ENCODE measurements at places on chromosomes 13 and 19.

DNA sequence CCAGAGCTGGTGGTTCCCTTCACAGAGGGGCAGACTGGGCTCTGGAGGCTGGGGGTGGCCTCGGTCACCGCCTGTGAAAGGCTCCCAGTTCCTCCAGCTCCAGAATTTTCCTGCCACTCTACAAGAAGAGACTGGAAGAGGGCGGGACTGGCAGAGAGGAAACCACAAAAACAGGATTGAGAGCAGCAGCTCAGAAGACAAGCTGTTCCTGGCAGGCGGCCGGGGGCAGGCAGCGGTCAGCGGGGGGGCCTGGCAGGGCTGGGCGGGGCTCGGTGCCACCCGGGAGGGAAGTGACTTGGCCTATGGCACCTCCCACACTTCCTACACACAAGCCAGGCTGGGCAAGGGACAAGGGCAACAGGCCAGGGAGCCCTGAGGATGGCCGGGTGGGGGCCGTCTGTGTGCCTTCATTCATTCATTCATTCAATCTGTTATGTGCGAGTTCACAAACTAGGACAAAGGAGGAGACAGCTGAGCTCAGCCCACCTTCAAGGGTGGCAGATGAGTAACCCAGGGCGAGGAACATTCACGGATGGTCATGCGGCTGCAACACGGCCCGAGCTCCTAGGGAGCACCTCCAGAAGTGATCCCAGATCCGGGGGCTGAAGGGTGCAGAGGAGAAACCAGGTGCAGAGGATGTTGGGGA lies 16.9 kb upstream of the BTBD2 start:
- peak; percentile 92 for DNase-seq

DNA sequence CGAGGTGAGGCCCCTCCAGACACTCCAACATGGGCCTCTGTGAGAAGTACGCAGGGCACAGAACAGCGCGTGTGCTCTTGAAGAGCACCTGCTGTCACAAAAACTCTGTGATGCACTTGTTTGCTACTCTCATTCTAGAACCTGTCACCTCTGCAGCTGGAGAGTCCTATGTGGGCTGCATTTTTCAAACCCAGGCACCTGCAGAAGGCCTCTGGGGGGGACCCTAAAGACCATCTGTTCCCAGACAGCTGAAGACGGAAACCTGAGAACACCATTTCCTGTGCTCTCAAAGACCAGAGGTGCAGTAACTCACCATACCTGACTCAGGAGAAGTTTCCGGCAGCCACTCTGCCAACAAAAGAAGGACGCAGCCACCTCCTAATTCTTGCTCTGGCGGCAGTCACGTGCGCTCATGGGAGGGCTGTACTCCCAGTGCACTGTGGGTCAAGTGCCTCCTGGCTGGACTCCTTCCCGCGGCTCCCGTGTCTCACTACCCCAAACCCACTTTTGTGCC lies 28.1 kb downstream of the RANBP3 start:
- DNase-seq, result no peak

DNA sequence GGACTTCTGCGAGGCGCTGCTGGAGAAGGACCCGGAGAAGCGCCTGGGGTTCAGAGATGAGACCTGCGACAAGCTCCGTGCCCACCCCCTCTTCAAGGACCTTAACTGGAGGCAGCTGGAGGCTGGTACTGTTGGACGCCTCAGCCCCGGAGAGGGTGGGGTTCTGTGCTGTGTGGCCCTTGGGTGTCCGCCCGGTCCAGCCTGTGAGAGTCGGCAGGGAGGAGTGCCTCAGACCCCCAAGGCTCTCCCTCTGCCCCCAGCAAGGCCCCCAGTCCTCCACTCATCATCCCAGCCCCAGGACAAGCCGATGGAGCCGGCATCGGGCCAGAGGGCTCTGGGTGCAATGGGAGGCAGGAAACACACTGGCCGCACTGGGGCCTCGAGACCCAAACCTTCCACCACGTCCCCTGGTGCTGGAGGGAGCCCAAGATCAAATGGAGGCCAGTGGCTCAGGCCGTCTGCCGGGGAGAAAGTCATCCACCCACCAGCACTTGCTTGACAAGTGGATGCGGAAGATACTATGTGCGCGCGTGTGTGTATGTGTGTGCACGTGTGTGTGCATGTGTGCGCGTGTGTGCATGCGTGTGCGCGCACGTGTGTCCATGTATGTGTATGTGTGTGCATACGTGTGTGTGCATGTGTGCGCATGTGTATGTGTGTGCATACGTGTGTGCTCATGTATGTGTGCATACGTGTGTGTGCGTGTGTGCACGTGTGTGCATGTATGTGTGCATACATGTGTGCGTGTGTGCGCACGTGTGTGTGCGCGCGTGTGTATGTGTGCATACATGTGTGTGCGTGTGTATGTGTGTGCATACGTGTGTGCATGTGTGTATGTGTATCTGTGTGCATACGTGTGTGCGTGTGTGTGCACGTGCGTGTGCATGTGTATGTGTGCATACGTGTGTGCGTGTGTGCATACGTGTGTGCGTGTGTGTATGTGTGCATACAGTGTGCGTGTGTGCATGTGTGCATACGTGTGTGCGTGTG lies 25.8 kb upstream of the TMEM255B start:
- no peak for DNase-seq

- DNase-seq, result peak; percentile 67
These were observed 1.1 kb downstream of the NAA16 start for GRCh38 chr13:41312176-41312500.

DNA sequence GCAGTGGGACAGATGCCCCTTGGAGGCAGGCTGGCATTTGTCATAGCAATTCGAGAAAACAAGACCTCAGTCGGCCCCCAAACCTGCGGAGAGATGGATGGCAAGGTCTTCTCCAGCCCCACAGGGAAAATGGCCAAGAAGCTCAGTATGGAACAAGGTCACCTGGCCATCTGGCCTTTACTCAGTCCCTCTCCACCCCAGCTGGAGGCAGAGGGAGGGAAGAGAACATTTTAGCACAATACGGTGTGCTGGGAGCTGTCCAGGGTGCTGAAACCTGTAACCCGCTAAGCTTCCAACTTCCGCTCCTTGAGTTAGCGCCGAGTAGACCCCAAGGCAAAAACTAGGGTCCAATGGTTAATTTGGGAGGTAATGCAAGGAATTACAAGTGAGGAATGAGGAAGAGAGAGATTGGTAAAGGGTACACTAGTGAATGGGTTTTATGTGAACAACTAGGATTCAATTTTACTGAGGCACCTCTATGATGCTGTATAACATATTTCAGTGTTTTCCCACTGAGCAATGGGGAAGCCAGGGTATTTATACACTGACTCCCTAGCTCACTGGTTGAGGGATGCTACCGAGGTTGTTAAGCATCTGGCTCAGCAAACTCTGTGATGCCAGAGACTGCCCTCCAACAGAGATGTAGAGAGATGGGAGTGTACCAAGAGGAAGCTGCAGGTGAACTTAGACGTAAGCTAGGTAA lies 64.3 kb downstream of the CACNA1A start:
- DNase-seq, result peak; percentile 73

DNA sequence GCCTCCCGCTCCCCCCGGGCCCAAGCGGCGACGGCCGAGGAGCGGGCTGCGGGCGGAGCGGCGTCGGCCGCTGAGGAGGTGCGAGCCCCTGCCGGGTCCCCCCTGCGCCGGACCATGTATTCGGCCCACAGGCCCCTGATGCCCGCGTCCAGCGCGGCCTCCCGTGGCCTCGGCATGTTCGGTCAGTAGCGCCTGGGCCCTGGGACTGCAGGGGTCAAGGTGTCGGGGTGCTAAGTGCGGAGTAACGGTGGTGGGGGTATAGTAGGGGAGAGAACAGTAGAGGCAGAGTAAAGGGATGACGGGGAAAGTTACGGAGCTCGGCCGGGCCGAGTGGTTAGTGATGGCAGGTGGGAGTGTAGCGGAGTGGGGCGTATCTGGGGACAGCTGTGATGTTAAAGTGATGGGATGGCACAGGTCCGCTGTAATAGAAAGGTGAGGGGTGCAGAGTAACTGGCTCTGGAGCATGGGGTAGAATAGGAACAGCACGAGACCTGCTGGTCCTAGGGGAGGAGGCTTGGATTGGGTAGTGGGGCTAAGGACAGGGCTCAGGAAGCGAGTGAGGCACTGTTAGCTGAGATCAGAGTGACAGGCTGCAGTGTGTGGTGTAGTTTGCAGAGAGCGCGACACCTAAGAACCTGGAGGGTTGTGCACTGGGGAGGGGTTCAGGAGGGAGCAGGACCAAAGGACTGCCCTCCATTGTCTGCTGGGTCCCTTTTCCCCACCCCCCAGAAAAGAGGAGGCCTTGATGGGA lies 15.7 kb downstream of the CIC start:
- DNase-seq, result peak; percentile 46

DNA sequence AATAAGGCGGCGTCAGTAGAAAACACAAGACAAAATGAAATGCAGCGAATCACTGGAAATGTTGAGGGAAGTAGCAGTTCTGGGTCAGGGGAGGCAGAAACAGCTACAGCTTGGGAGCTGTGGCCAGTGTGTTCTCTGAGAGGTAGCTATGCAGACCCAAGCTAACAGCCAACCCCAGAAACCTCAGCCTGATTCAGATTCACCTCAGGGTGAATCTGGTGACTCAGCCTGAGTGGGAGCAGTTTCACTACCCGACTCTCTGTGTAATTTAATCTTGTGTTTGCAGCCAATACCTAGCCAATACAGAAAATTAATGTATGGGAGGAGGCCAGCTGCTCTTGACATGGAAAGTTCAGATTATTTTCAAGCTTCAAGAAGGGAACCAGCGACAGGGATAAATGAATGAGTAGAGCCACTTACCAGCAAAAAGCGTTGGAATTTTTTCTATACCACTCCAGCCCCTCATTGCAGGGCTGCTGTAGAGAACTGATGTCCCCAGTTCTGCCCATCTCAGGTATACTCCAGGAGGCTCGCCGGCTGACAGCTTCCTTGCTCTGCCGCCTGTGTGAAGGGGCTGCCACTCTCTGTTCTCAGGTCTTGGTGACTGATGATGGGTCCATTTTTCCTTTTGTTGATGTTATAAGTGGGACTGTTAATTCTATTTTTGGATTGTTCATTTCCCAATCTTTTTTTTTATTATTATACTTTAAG lies 8.9 kb downstream of the IGFL3 start:
- DNase-seq, result no peak

- DNase-seq, result no peak
These were observed 23.5 kb downstream of the FLT1 start for GRCh38 chr13:28471421-28471820.

GRCh38 chr13:109954441-109954840 lies 168.1 kb upstream of the IRS2 start:
- no peak for DNase-seq

DNA sequence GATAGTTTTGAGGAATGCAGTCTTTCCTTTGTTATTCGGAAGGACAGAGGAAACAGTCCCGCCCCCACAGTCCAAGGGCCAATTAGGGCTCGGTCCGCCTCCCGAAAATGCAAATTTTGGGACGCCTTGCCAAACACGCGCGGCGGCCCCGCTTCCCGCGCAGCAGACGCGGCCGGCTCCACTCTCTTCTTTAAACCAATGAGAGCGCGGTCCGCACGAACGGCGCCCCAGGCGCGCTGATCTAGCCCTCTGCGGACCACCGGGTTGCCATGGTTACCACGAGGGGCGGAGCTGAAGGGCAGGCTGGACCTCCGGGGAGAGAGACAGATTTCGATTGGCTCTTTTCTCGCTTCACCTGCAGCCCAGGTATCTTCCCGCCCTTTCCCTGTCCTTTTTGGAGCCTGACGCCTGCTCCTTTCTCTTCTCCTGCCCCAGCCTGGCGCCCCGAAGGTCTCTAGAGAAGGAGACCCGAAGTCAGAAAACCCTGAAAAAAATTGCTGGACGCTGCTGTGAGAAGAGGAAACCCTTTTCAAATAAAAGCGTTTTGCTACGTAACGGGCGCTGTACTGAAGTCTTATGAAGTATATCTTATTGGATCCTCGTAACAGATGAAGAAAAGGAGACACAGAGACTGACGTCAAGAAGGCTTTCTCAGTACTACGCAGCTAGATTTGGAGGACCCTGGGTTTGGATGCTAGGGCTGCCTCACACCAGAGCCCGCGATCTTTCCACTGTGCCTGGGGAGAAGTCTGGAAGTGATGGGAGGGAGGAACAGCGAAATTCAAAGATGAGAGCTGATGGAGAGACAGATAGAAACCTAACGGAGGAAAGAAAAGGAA lies 2.0 kb downstream of the PTH2 start:
- peak; percentile 83 for DNase-seq

DNA sequence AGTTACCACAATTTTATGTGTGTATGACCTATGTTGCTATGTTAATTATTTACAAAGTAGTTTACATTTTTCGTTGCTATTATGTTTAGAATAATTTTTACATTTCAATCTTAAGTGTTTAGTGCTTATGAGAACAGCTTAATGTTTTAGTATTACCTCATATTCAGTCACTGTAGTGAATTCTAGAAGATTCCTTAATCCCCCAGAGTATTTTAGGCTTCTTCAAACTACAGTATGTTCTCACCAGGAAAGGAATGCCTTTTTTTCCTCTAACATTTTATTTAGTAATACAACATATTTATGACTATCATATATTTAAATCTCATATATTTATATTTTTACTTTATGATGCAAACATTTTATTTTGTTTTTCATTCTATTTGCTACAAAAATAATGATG lies 612.1 kb upstream of the KLHL1 start:
- DNase-seq, result no peak

DNA sequence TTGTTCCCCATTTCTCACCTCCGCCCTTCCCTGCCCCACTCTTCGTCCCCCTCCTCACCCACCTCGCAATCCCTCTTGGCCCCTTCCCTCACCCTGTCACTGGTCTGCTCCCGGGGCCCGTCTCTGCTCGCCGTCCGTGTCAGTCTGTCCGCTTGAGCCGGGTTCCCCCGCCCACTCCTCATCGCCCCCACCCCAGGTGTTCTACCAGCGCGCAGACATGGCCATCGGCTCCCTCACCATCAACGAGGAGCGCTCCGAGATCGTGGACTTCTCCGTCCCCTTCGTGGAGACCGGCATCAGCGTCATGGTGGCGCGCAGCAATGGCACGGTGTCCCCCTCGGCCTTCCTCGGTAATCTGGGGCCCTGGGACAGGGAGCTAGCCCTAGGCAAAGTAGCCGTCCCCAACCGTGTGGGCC lies 22.3 kb downstream of the GRIN2D start:
- no peak for DNase-seq

DNA sequence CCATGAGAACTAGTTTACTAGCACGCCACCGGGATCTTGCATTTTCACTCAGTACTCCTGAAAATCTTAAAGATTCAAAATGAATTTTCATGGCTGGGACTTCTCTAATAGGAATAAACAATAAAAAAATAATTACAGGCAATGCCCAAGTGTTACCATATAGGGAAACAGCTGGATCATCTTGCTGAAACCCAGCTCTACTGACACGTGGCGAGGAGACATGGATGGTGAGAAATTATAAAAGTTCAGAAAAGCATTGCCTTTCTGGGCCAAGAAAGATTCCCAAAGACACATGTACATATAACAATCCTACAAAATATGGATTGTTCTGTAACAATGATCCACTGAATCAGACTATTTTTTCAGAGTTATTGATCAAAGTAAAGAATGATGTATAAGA lies 209.3 kb downstream of the RGCC start:
- no peak for DNase-seq

DNA sequence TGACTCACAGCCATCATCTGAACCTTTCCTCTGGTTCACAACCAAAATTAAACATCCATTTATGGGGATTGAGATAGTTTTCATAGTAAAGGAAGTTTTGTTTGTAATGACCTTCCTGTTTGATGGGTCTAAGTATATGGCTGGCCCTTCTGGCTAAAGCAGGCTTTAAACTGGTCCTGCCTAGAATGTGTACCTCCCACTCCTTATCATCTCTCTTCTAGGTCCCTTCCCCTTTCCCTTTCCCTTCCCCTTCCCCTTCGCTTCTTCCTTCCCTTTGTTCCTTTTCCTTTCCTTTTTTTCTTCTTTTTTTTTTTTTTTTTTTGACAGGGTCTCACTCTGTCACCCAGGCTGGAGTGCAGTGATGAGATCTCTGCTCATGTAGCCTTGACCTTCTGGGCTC lies 35.6 kb downstream of the BBC3 start:
- DNase-seq, result no peak

Measured in hematopoietic multipotent progenitor cell treated with erythropoietin and hydrocortisone succinate and interleukin-3 and kit ligand, for 4 days (in vitro differentiated cells).